ENCODE measurements at places on chromosomes 4 and X.

DNA sequence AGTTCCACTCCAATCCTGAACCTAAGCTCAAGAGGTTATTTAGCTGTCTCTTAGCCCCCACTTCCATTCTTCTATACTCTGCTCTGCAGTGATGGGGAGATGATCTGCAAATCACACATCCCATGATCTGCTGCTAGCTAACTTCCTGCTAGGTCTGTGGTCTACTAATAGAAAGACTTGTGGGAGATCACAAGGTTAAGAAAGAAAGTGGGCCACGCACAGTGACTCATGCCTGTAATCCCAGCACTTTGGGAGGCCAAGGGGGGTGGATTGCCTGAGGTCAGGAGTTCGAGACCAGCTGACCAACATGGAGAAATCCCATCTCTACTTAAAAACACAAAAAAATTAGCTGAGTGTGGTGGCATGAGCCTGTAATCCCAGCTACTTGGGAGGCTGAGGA is 471.1 kb upstream of the NWD2 start:
- DNase-seq = no peak

DNA sequence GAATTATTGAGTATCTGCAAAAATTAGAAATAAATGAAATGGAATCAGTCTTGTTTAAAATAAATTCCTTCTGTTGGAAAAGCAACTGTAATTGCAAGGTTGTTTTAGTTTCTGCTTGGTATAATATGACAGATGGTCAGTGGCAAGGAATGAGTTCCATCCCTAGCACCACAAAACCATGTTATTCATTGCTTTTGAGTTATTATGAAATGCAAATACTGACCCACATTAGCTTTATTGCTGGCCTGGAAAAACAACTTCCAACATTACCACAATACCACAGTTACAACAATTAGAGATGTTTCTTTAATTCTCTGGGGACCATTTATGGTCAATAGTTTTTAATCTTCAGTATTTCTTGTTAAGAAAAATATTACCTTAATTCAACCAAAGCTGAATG is 194.4 kb downstream of the TMA16 start:
- DNase-seq = no peak

DNA sequence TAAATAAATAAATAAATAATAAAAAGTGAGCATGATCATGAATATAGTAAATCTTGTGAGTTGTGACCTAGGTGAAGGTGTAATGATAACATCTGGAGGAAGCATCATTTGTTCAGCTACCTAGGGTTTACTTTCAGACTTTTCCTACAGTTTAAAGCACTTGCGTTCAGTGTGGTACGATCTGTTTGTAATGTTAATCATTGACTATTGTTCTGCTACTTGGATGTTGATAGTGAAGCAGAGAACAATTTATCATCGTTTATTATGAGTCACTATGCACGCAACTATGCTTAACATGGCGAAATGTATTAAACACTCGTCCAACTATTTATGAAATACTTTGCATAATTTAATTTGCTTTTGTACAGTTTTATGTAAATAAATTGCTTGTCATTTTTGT is 426.2 kb downstream of the PCDH7 start:
- DNase-seq = peak; percentile 53

DNA sequence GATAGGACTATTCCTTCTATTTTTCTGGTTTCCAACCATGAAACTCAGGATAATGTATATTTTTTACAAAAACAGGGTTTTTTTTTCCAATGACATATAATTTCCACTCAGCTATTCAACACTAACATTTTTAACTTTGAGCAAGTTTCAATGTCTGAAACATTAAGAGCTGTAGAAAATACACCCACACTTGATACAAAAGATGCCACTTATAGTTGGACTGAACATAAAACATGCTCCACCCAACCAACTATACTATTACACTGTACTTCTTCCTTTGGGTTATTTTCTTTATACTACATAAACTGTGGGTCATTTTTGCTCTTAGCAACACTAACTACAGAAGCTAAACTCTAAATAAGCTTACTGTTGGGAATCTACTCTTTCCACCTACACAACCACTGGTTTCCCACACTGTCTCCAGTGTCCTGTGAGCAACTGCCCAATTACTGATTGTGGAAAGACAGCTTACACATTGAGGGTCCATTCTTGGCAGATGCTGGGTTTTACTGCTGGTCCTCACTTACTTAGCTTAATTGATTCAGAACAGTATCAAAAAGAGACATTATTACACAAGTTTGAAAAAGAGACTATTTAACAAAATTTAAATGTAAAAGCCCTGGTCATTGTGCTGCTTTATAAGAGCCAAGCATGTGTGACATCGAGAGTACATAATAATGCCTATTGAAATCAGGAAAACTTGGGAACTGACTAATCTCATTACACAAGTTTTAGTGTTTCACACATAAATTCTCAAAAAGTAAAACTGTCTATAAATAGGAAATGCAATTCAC is 6.3 kb downstream of the AMMECR1 start:
- DNase-seq = peak; percentile 91

DNA sequence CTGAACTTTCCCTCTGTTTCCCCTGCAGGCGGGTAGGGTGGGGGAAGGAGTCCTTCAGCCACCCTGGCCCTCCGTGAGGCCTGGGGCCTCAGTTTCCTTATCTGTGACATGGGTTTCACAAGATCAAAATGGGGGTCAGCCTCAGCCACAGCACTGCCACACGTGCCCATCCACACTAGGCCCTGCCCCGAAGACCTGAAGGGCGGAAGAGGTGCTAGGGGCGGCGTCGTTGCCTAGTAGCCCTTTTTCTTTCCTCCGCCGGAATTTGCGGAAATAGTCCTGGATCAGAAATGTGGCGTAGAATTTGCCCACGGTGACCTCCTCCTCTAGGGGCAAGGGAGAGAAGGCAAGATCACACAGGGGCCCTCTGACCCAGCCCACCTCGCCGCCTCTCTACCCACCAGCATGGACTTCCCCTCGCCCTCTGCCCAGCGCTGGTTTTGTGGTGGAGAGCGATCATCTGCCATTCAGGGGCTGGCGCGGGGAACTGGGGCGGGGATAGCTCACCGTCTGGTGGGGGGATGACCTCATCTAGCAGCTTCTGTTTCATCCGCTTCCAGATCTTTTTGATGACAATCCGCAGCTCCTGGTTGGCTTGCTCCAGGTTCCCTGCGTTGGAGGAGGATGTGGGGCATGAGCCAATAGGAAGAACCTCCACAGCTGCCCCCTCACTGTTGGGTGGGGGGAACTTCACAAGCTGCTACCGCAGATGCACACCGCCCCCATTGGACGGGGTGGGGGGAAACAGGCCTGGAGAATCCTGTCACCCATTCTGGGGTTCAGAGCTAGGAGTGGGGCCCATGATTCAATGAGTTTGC is 9.7 kb upstream of the SYP start:
- no peak for DNase-seq

GRCh38 chr4:172822331-172822730 is 346.3 kb upstream of the GALNT7 start:
- DNase-seq = no peak

- peak; percentile 66 for DNase-seq
Observed at GRCh38 chrX:100048156-100048555, 361.9 kb downstream of the PCDH19 start.

DNA sequence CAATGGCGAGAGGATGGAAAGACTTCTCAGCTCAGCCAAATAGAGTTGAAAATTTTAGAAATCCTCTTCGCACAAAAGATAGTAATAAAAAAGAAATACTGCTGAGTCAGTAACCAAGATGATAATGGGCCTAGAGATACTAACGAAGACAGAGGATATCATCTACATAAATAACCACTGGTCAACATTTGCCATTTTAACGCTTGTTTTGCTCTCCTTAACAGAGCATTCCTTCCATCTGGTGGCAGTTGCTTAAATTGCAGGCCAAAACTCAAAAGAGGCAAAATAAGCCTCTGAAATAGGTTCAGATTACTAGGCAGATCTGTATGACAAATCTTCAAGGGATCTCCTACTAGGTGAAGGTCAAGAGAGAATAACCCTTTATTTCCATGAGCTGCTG is 51.7 kb upstream of the MCF2 start:
- peak; percentile 17 for DNase-seq

DNA sequence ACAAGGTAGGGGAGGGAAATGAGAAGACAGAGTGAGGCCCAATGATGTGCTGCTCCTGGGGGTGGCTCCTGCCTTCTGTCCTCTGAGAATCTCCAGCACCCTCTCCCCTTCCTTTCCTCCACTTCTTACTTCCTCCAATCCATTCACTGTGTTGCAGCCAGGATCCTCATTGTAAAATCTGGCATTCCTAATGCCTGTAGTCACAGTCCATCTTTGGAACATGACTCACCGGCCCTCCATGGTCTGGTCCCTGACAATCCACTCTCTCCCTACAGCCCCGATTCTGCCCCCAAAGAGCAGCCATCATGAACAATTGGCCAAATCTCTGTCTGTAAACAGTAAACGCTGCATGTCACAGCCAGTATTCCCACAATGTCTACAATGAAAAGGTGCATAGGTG is 72.9 kb downstream of the CLNK start:
- DNase-seq = no peak

GRCh38 chr4:173289353-173289727 is 44.8 kb downstream of the HMGB2 start:
- no peak for DNase-seq

- no peak for DNase-seq
Observed at GRCh38 chrX:109739625-109740432, 6.8 kb upstream of the ACSL4 start.

- no peak for DNase-seq
Observed at GRCh38 chrX:106005684-106006083, 32.8 kb downstream of the SERPINA7 start.

DNA sequence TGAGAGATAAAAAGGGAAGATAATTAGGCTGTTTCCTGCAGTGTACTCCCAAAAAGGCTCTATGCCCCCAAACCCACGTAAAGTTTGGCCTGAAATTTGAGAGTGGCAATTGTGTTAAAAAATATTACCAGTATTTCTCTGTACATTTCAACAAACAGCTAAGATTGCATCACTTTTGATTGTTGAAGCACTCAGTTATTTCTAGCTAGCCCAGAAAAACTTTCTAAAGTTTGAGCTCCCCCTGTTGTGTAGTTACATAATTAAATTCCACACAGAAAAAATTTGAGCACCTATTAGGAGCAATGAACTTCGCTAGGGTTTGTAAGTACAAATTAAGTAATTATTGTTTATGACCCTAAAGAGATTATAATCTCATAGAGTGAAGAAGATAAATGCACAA is 109.4 kb downstream of the DLG3 start:
- DNase-seq = no peak

GRCh38 chr4:179583221-179583620 is 2141.0 kb upstream of the AGA start:
- no peak for DNase-seq

- DNase-seq = no peak
Observed at GRCh38 chr4:182246401-182247205, 3.4 kb downstream of the TENM3 start.

- DNase-seq = no peak
Observed at GRCh38 chr4:69874507-69874906, 14.6 kb upstream of the SULT1E1 start.

GRCh38 chr4:74598611-74599325 is 153.8 kb downstream of the AREG start:
- no peak for DNase-seq

DNA sequence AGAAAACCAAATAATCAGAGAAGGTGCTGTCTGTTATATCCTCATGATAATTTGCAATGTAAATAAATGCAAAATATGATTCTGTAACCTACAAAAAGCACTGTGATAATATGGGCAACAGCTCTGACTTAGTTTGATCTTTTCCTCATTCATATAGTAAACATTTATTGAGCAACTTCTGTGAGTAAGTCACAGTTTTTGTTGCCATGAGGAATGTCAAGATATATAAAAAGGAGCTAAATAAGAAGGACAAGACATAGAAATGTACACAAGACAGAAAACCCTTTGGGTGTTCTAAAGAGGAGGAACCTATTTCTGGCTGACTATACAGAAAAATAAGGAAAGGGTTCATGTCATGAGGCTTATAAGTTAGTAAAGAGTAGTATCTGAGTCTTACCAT is 44.3 kb downstream of the ARSJ start:
- no peak for DNase-seq

DNA sequence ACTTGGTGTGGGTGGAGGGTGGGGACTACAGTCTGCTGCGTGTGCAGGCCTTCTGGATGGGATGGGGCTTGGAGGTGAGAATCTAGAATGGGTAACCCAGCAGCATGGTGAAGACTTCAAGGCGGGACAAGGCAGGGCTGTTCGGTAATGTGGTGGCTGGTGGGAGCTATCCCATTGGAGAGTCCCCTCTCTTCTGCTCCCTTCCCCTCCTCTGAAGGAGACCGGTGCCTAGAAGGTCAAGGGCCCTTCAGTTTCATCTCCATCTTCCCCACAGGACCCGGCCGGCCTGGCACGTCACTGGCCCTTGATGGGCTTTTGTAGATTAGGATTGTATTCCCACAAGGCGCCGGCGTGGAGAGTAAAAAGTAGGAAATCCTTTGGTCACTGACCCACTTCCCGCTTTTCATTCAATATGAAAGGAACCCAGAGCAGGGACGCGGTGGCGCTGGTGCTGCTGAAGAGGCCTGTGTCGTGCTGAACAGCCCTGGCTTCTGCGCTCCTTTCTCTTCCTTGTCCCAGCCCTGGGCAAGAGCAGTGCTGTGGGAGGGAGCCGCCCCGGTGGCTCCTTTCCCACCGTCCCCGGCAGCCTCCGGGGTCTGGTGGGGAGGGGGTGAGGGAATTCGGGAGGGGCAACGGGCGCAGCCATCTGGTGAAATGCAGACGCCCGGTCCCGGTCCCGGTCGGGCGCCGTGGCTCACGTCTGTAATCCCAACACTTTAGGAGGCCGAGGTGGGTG is 7.3 kb upstream of the HMGB3 start:
- DNase-seq = no peak

GRCh38 chr4:15194520-15194919 is 192.2 kb downstream of the CPEB2 start:
- no peak for DNase-seq

DNA sequence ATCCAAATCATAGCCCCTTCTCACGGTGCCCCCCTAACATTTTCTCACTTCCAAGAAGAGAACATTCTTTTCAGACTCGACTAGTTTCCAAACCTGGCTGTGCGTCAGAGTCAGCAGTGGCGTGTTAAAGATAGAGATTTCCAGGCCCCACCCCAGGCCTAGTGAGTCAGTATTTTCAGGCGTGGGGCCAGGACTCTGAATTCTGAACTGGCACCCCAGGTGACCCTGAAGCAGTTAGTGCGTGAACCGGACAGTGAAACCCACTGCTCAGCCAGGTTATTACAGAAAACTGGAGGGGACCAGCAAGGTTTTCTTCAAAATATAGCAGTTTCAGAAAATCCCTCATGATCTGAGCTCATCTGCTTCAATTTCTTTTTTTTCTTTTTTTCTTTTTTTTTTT is 35.0 kb upstream of the BCOR start:
- no peak for DNase-seq

DNA sequence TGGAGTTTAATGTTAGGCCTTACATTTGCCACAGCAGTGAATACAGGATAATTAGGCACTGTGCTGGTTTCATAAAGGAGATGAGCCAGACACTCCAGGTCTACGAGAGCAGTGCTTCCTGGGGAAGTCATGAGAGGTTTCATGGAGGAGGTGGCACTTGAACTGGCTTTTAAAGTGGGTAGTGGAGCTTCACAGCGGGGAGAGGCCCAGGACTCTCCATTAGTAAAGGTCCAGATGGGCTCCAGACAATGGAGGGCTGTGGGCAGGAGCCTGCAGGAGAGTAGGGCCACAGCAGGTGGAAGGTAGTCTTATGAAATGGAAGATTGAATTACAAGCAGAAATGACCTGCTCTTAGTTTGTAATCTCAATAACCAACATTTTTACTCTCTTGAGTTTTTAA is 29.0 kb downstream of the CLDN22 start:
- no peak for DNase-seq

- DNase-seq = peak; percentile 70
Observed at GRCh38 chrX:19568422-19568821, 53.1 kb upstream of the MAP3K15 start.

GRCh38 chr4:73021634-73022033 is 47.9 kb downstream of the COX18 start:
- DNase-seq = peak; percentile 10
